Fibroblast of the aortic adventitia (primary cell): ENCODE measurements at places on chromosomes 6 and 20.
A peak's percentile ranks its signal among the peaks of the same experiment; 100 is the strongest.

DNA sequence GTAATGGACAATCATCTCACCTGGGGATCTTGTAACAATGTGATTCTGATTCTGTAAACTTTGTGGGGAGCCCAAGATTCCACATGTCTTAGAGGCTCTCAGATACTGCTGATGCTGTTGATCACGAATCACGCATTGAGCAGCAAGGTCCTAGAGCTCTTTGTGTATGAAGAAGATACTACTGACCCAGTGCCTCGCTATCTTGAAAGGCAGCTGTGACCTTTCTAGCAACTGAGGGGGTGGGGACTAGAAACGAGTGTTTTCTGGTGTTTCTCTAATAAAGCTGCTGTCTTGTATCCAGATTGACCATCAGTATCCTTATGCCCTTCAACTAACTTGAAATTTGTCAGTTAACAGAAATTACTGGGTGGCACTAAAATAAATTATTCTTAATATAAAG is 142.9 kb downstream of the MTHFD1L start:
- no peak for DNase-seq

GRCh38 chr20:46154305-46154704 is 36.2 kb downstream of the CD40 start:
- DNase-seq = no peak

DNA sequence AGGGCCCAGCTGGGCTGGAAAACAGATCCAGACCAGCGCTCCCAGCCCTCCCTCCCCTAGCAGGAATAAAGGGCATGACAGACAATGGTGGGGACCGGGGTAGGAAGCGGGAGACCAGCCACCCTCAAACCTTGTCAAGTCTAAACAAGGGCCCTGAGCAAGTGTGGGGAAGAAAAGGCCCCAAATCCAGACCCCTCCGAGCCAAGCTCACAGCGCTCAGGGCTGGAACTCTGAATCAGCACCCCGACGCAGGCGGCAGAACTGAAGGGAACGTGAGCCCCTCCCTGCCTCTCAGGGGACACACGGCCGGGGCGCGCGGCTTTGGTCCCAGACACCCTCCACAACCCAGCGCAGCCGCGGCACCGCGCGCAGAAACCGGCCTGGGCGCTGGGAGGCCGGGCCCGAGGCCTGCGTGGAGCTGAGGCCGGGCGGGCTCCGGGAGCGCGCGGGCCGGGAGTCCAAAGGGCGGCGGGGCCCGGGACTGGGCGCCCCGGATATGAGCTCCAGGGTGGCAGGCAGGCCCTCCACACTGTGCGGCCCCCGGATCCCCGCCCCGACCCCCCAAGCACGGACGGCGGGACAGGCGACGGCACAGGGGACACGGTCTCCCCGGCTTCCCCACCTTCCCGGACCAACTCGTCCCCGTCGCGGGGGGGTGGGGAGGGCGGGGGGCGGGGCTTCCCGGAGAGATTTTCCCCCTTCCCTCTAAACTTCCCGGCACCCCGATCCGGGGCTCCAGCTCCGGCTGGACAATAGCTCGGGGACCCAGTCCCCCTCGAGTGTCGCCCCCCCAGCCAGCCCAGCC is 641 bp downstream of the TEAD3 start:
- DNase-seq = peak; percentile 27

DNA sequence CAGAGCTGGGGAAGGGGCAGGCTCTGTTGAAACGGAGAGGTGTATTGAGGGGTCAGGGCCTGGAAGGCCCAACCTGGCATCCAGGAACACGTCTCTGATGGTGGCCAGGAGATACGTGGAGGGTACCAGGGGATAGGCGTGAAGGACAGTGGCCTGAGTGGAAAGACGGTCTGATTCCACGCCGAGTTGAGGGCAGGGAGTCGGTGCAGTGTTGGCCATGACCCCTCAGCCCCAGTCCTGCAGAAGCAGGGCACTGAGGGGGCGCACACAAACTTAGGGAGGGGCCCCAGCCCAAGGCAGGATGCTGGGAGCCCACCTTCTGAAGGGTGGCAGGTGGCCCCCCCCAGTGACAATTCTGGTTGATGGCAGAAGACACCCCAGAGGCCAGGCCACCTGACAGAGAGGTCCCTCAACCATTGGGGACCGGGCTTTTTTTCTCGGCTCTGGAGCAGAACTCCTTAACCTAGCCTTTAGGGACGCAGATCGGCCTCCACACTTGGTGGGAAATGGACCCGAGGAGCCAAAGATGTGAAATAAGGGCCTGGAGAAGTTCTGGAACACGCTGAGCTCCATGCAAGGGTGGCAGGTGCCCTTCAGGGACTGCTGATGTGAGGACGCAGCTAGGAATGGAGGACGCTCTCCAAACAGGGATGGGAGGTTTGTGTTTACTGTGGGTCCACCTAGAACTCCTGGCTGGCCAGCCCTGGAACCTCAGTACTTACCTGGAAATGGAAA is 91.0 kb downstream of the TMEM242 start:
- DNase-seq = no peak

- no peak for DNase-seq
Measured at GRCh38 chr6:166436195-166437139, 53.7 kb upstream of the MPC1 start.

DNA sequence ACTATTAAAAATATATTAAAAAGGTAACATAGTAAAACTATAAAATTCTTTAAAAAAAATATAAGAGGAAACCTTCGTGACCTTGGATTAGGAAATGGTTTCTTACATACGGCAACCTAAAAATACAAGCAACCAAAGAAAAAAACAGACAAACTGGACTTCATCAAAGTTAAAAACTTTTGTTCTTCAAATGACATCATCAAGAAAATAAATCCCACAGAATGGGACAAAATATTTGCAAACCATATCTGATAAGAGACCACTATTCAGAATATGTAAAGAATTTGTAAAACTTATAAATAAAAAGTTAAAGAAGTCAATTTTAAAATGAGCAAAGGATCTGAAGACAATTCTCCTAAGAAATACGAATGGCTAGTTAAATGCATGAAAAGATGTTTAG is 110.0 kb downstream of the ATG5 start:
- peak; percentile 18 for DNase-seq

- peak; percentile 11 for DNase-seq
Measured at GRCh38 chr6:36604090-36605060, 10.2 kb downstream of the SRSF3 start.

DNA sequence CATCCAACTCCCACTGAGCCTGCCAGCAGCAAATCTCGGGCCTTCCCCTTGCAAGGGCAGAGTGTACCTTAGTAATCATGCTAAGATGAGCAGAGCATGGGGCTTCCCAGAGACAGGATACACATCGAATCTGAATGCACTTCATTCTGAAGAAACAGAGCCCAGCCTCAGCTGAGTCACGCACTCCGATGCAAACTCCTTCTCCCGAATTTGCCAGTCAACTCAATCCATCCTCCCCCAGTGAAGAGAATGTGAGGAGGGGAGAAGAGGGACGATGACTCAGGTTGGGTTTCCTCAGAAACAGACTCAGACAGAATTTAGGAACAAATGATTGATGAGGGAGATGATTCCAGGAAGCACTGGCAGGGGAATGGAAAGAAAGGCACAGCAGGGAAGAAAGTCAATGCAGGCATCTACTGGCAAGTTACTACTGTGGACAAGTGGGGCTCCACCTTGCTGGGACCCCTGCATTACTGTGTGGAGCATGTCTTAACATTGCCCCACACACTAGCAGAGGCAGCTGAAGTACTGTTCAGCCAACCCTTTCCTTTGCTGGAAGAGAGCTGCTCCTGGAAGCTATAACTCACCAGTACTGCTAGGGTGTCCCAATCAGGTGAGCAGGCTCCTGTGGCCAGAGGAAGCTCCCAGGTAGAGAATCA is 251.6 kb downstream of the ADGB start:
- peak; percentile 70 for DNase-seq

GRCh38 chr6:30490026-30490876 is 942 bp downstream of the HLA-E start:
- DNase-seq = peak; percentile 51

- DNase-seq = no peak
Measured at GRCh38 chr6:108940741-108941140, 92.5 kb downstream of the ARMC2 start.

- no peak for DNase-seq
Measured at GRCh38 chr6:72683797-72684196, 61.9 kb downstream of the KCNQ5 start.

DNA sequence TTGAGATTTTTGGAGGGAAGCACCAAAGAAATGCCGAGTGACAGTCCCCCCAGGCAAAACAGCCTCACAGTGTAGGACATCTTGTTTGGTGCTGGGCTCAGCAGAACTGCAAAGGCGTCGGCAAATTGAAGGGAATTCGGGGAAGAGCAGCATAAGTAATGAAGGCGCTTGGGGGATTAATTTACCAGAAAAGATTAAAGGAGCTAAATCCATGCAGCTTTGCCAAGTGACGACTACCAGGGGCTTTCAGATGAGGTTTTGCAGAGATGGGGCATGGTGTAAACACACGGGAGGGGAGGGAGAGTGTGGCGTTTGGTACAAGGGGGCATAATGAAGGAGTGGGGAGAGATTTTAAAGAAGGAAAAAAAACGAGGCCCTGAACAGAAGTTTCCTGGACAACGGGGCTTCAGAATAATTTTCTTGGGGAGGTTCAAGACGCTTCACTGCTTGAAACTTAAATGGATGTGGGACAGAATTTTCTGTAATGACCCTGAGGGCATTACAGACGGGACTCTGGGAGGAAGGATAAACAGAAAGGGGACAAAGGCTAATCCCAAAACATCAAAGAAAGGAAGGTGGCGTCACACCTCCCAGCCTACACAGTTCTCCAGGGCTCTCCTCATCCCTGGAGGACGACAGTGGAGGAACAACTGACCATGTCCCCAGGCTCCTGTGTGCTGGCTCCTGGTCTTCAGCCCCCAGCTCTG is 45.4 kb upstream of the CDH22 start:
- no peak for DNase-seq

- DNase-seq = no peak
Measured at GRCh38 chr6:88165087-88165843, 882 bp downstream of the CNR1 start.

DNA sequence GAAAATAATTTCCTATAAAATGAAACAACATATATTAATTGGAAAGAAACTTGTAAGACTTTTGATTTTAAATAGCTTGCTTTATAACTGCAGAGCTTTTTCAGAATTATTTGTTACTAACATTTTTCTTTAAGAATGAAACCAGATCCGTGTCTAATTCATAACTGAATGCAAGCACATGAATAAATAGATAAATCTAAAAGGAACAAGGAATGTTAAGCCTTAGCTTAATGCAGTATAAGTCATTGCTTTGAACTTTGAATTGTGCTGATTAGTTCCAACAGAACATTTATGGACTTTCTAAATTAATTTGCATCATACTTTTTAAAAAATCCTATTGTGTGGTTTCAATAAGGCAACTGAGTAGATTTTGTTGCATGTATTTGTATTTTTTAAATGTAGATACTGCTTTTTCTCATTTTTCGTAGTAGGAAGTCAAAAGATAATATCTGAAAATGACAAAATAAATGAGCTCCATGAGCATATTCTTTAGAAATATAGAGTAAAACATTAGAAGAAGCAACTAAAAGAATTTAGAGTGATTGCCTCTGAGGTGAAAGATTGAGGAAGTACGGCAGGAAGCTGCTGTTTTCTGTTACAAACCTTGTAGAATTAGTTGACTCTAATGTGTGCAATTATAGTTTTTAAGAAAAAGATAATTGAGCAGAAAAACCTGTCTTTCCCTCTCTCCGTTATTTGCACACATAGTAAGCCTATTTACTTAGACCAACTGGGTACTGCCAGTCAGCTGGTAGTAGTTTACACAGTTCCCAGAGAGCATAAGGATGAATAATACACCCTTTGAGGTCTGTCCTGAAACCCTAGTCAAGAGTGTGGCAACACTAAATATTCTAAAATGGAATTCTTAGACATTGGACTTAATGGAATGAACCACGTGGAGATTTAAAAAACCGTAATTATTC is 32.6 kb upstream of the SLC35D3 start:
- no peak for DNase-seq

GRCh38 chr6:170404036-170404435 is 97.5 kb downstream of the FAM120B start:
- DNase-seq = peak; percentile 10

GRCh38 chr6:37657112-37657886 is 40.4 kb downstream of the MDGA1 start:
- DNase-seq = no peak

DNA sequence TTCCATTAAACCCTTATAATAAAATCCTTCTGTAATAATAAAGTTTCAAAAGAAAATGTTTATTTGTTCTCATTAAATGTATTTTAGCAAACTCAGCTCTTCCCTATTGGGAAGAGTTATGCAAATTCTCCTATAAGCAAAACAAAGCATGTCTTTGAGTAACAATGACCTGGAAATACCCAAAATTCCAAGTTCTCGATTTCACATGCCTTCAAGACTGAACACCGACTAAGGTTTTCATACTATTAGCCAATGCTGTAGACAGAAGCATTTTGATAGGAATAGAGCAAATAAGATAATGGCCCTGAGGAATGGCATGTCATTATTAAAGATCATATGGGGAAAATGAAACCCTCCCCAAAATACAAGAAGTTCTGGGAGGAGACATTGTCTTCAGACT is 3.8 kb downstream of the IL17A start:
- DNase-seq = no peak

GRCh38 chr6:41408982-41409381 is 73.6 kb downstream of the NCR2 start:
- no peak for DNase-seq

- DNase-seq = no peak
Measured at GRCh38 chr6:138546733-138547185, 47.5 kb upstream of the NHSL1 start.

- no peak for DNase-seq
Measured at GRCh38 chr6:36371211-36371610, 16.3 kb downstream of the ETV7 start.

DNA sequence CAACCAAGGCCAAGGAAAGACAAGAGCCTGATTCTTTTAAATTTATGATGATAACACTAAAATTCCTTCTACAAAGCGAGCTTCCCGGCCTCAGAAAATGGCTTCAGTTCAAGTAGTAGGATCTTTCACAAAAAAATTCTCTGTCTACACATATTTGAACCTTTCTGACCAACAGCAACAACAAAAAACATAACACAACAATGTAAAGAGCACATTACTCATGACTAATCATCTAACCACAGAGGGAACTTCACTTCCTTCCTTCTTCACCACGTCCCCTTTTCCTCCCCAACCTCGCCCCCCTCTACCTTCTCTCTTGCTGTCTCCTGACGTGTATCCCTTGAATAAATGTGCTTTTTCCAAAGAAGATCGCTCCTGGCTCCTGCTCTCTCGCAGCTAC is 228.2 kb downstream of the MYLK4 start:
- no peak for DNase-seq

GRCh38 chr6:36442671-36443470 is at the start of the genes KCTD20 and PXT1:
KCTD20 (plus strand) TSS chr6:36443000; CDS start chr6:36470098, 27,098 bp downstream.
PXT1 (minus strand) TSS chr6:36442854; CDS start chr6:36426082, 16,772 bp downstream.
- peak; percentile 84 for DNase-seq
